ENCODE measurements at places on chromosomes 16 and 17.

DNA sequence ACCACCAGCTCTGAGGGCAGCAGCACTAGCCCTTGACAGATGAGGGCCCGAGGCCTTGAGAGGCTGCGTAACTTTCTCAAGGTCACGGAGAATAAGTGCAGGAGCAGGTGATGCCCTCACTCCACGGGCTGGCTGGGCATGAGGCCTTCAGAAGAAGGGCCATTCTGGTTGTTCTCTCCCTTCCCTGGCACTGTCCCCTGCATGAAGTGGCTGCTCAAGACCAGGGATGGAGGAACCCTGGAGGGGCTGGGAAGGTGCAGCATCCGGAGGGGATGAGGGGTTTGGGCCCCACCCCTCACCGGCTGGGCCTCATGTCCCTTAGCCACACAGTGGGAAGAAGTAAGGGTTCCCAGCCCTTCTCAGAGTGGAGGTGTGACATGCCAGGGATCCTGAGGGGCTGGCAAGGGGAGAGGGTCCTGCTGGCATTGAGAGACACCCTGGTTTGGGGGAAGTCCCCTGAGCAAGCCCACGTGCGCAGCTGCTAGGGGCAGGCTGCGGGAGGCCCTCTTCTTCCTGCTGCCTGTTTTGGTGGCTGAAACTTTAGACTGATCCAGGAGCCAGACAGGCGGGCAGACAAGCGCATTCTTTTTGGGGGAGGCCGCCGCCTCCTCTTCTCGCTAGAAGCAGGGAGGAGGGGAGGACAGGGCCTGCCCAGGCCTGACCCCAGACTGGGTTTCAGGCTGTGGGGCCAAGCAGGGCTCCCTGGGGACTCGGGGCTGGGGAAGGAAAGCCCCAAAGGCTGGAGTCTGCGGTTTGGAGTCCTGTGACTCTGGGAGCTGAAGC, 74.0 kb downstream of the N4BP1 start:
- no peak for ATAC-seq

DNA sequence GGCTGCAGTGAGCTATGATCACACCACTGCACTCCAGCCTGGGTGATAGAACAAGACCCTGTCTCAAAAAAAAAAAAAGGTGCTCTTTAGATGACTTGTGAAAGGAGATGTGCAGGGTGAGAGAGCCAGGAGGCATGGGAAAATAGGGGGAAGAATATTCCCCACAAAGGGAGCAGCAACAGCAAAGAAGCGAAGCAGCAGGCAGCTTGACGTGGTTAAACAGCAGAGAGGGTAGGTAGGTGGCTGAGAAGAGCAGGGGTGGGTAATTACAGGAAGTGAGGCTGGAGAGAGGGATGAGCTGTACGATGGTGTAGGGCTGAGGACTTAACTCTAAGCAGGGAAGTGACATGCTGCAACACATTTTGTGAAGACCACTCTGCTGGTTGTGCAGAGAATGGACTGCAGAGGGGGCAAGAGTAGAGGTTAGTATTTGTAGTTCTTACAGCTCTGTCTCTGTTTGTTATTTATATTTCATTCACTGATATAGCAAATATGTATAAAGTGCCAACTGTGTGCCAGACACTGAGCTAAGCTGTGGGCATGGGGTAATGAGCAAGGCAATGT, 1.6 kb downstream of the HEATR3 start:
- ATAC-seq: peak; percentile 23

- no peak for ATAC-seq
Measured at GRCh38 chr17:63458478-63458877, 12.4 kb upstream of the CYB561 start.

DNA sequence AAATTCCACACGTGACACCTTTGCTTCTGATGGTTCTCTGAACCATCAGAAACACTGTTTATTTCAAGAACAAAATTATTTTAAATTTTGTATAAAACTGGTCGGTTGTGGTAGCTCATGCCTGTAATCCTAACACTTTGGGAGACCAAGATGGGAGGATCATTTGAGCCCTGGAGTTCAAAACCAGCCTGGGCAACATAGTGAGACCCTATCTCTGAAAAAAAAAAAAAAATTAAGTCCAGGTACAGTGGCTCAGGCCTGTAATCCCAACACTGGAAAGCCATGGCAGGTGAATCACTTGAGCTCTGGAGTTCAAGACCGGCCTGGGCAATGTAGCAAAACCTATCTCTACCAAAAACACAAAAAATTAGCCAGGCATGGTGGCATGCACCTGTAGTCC, 8.3 kb upstream of the KANSL1 start:
- ATAC-seq: no peak

- ATAC-seq: no peak
Measured at GRCh38 chr16:11350921-11351335, 5.7 kb downstream of the RMI2 start.

- ATAC-seq: no peak
Measured at GRCh38 chr16:56825826-56826225, 39.2 kb upstream of the SLC12A3 start.

DNA sequence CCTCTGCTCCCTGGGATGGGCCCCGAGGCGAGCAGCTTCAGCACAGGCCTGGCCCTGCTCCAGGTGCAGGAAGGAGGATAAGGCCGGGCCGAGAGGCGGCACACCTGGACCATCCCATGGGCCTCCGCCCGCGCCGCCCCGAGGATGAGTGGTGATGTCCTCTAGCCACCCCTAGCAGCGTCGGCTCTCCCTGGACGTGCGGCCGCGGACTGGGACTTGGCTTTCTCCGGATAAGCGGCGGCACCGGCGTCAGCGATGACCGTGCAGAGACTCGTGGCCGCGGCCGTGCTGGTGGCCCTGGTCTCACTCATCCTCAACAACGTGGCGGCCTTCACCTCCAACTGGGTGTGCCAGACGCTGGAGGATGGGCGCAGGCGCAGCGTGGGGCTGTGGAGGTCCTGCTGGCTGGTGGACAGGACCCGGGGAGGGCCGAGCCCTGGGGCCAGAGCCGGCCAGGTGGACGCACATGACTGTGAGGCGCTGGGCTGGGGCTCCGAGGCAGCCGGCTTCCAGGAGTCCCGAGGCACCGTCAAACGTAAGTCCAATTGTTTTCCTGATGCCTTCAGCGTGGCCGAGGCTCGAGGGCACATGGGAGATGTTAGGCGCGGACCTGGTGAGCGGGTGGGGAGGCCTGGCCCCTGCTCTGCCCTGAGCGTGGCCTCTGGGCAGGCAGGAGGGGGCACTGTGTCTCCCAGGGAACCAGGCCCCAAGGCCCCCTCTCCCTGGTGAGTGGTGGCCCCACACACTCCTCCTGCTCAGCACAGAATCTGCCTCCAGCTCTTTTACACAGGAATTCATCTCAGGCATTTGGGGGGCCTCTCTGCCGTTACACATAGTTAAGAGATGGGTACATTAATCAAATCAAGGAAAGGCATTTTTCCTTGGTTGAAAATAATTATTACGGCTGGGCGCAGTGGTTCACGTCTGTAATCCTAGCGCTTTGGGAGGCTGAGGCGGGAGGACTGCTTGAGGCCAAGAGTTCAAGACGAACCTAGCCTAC, 855 bp downstream of the TMEM204 start:
- ATAC-seq: peak; percentile 6

DNA sequence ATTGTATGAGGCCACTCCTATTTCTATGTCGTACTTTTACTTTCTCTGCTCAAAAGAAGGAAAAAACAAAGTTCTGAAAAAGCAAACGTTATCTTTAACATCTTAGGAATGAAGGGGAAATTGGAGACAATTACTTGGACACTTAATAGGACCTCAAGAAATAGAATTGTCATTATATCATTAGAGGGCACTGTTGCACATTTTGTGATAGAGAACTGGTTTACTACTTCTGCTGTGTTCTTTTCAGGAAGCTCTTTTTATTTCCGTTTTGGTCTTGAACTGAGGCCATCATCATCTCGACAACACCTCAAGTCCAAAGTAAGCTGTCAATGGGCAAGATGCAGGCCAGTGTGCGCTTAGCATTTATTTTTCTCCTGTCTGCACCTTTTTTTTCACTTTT, 14.6 kb downstream of the COG4 start:
- no peak for ATAC-seq

Measured in motor neuron (in vitro differentiated cells).